ENCODE measurements at places on chromosomes 7 and 10.

DNA sequence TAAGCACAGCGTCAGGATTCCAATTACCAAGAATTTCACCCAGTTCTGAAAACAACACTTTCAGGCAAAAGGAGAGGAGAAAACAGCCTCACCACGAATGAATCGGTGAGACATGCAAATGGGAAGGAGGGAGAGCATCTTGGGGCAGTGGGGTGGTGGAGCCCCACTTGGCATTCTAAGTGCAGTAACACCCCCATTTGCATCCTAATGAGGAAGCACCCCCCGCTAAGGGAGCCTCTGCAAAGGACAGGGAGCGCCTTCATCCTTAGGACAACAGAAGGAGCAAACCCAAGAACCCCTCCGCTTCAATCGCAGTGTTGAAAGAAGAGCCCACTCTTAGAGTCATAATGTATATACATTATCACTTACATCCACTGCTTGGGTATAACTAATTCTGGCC is 46.8 kb downstream of the NRAP start:
- DNase-seq = no peak

GRCh38 chr7:159036916-159037605 is 107.6 kb downstream of the VIPR2 start:
- no peak for DNase-seq

GRCh38 chr10:29181936-29182335 is 106.9 kb upstream of the LYZL1 start:
- DNase-seq = no peak

DNA sequence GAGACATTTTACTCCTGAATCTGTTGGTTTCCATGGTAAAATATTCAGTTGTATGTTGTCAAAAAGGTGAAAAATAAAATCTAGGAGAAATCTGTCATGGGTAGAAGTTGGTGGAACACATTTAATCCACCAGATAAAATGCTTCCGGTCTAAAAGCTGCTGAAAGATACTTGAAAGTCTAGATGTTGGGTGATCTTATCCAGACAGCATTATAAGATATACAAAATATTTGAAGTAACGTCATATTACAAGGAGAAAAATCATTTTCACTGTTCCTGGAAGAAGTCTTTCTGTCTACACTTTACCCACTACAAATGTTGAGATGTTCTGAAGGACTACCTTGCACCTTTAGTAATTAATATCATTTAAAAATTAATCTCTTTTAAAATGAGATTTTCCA is 40.9 kb downstream of the CALD1 start:
- DNase-seq = no peak

DNA sequence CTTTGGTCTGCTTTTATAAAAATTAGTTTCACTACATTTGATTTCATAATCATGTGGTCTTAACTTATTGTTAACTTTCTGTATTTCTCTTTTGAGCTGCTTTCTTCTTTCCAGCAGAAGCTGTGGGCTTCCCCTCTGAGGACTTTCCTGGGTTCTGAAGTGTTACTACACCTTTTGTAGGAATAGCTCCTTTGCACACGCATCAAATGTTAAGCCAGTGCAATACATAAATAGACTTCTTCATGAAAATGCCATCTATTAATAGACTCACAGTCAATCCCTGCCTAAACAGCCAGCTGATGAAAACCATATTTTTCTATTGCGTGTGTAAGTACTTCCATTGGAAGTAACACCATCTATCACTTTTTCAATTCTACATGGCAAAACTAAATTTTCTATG is 1.5 kb downstream of the ABCB4 start:
- DNase-seq = no peak

DNA sequence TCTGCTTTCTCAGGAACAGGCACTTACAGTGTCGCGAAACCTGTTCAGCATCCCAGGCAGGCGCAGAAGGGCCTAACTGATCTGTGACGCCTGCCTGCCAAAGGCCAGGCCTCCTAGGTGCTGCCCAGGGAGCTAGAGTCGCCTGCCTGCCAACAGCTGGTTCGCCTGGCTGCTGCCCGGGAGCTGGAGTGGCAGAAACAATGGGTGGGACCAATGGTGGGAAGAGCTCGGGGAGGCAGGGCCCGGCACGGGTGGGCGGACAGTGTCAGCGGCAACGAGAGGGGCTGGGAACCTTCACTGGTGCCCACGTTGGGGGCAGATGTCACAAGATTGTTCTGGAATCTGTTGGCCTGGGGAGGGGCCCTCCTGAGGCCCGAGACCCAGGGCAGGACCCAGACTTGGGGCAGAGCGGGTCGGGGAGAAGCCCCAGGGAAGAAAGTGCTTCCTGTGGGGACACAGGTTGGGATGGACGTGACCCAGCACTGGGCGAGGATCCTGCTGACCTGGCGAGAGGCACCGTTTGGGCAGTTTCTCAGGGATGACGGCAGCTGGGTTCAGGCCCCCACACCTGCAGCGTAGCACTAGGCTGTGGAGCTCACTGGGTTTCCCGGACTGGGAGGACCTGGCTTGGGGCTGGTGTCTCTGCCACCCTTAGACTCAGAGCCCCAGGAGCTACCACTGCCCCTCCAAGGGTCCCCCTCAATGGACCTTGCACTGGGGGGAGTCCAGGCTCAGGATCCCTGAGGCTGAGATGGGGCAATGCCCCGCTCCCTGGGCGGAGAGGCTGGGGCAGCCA is 181.8 kb downstream of the ELFN1 start:
- no peak for DNase-seq

All from stimulated activated CD4-positive, alpha-beta T cell treated with anti-CD3 and anti-CD28 coated beads, Interleukin-4, amount 100 ng/mL, for 4 hours (primary cell).